ENCODE measurements at places on chromosomes 4 and X.

DNA sequence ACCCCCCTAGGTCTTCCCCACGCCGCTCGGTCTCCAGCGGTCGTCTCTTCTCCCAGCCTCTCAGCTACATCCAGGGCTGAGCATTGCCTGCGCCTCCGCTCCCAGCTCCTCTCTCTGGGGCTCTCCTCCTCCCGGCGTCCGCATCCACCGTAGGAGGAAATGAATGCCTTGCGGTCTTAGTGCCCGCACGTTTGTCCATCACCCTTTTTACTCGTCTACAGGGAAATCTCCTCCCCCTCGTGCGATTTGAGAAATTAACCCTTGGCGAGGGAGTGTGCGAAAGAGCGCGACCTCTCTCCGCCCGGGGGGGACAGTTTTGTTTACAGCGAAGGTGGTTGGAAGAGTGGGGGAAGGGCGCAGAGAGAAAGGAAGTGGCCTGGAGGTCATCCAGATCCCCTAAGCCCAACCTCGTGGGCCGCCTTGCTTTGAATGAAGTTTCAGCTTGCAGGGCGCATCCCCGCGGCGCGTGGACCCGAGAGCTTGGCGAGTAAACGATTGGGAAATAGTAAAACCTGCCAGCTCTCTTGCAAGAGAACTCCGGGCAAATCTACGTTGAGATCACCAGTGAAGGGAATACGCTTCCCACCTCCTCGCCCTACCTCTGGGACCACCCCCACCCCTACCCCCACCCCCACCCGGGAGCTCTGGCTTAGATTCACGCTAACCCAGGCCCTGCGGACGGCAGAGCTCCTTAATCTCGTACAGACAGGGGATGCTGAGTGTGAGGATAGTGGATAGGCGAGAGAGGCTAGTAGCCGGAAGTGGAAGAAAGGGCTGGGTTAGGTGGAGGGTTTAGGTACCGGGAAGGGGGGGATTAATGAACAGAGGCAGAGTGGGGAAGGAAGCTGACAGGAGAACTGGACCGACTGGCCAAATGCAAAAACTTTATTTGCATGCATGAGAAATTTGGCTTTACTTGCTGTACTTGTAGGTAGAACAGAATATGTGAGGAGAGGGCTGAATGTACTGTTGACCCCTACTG, at the start of gene ELOVL6:
ELOVL6 (minus strand) TSS at position 181 of the 982 bp plus-strand sequence. CDS start 280 bp downstream, outside the sequence.
- DNase-seq, result peak; percentile 78

DNA sequence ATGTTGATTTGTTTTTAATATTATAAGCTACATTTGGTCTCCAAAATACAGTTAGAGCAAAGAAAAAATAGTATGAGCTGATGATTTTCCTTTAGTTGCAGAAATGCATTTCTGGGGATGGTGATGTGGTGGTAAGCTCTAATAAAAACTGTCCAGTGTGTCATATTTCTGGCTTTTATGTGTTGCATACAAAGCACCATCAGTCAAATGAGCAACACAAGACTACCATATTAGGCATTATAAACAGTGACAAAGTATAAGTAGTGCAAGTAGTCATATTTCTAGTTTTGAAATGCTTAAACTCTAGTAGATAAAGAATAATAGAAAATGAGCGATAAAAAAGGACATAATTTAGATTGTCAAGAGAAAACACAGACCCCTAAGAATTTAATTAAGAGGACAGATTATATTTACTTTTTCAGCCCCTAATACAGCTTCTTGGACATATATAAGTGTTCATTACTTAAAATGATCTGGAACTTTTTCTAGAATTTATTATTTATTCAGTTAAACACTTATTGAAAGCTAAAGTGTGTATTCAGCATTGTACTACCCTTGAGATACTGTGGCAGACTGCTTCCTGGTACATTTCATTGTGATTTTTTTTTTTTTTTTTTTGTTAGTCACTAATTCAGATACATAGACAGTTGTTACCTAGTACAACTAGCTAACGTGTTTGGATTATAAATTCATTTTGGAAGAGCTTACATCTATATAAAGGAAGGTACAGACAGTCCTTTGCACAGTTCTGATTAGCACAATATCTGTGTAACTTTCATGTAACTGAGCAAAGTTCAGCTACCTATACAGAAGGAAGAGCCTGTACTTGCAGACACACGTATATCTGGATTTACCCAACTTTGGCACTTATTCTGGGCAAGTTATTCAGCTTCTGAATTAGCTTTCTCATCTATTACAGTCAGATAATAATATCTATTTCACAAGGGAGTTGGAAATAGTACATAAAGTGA, 22.3 kb downstream of the RAP1GDS1 start:
- no peak for DNase-seq

DNA sequence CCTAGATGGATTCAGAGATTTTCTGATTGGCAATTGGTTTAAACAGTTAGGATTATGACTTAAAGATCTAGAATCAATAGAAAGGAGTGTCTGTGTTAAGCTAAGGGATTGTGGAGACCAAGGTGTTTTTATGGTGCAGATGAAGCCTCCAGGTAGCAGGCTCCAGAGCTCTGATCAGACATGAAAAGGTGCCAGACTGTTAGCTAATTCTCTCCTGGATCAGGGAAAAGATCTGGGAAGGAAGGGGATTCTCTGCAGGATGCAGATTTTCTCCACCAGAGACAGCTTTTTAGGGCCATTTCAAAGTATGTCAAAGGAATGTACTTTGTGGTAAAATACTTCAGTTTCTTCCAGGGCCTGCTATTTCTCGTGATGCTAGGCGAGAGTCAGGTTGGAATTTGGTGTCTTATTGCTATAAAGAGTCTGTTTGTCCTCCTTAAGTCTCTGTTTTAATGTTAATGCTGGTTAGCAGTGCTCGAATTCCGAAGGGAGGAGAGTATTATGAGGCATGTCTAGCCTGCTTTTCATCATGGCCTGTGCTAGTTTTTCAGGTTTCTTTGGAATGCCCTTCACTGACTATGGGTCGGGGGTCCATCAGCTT, 12.0 kb upstream of the GPR78 start:
- no peak for DNase-seq

GRCh38 chr4:3660086-3660927, 105.9 kb upstream of the ADRA2C start:
- peak; percentile 43 for DNase-seq

DNA sequence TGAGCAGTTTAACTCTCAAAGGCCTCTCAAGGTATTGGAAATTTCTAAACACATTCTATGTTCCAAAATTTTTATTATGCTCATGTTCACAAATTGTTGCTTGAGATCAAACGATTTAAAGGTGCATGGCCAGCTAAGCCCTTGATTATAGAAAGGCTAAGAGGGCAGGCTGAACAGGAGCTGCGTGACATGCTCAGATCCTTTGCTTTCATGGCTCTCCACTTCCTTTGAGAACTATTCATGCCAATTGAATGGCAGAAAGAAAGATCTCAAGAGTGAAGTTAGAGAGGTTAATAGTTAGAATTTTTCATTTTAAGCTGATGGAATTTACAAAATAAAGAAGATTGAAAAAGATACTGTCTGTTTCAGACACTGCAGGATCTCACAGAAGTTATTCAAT, 594 bp downstream of the LRIT3 start:
- DNase-seq, result no peak

DNA sequence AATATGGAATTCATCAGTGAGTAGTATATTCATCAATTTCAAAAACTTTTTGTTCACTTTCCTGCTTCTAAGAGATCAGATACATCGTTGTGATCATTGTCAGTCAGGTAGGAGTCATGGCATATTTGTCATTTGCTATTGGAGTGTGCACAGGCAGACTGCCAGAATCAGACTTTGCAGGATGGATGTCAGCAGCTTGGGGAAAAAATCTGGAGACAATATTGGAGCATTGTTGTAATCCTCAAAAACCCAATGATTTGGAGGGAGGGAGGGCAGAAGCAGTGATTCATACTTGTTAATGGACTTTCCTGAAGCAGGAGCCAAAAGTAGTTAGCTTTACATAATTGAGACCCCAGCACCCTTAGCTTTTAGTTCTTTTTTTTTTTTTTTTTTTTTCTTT, 59.6 kb upstream of the DRP2 start:
- no peak for DNase-seq

DNA sequence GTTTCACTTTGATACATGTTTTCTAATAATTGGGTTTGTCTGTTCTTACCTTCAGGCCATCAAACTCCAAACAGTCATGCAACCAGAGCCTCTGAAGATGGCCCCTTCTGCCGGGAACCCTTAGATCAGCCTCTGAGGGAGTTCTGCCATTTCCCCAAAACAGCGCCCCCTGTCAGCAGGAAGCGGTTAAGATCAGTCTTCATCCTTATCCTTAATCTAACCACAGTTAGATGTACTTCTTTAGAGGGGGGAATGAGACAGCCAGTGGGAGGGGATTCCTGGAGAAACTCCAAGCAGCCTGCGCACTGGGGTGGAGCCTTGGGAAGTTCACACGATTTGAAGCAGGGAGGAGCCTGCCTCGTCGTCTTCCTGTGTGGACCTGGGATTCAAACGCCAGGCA, 185.4 kb downstream of the INPP4B start:
- no peak for DNase-seq

- DNase-seq, result no peak
Measured at GRCh38 chrX:134694333-134695322, 36.4 kb upstream of the PLAC1 start.

DNA sequence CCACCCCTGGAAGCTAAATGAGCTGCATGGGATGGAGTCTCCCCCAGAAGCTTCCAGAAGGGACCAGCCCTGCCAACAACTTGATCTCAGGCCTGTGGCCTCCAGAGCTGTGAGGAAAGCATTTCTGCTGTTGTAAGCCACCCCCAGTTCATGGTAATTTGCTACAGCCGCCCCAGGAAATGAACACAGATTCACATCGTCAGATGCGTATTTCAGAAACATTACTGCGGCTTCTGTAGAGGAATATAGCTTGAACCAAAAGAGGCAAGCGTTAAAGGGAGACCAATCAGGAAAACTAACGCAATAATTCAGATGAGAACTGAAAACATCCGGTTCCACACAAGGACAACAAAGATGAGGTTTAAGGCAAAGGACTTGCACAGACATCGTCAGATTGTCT, 128.4 kb upstream of the TBL1X start:
- no peak for DNase-seq

GRCh38 chr4:574346-575161, 1.5 kb downstream of the TMEM271 start:
- no peak for DNase-seq

- DNase-seq, result no peak
Measured at GRCh38 chr4:5211282-5211839, 160.1 kb downstream of the STK32B start.

- no peak for DNase-seq
Measured at GRCh38 chrX:151973060-151973661, 1.3 kb downstream of the GABRE start.

DNA sequence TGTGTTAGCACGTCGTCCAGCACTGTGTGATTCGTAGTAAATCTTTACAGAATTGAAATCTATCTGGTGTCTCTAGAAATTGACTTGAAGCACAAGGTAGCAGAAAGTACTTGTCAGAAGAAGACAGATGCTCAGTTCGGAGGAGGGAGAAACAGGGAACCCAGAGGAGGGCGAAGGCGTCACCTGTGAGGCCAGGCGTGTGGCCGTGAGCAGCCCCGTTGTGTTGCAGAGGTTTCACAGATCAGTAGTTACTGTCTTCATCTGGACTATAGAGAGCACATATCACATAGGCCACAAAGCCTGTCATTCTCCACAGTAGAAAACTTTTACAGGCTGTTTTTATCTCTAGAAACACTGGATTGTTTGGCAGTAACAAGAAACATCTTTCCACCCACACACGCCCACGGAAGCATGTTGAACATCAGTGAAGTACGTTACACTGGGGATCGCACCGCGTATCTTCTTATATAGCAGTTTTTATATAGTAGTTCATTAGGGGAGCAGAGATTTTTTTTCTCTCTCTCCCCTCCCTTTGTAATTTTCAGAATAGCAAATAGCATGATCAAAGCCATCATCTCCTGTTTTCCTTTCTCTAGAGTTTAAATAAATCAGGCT, 48.1 kb upstream of the TLR3 start:
- no peak for DNase-seq

DNA sequence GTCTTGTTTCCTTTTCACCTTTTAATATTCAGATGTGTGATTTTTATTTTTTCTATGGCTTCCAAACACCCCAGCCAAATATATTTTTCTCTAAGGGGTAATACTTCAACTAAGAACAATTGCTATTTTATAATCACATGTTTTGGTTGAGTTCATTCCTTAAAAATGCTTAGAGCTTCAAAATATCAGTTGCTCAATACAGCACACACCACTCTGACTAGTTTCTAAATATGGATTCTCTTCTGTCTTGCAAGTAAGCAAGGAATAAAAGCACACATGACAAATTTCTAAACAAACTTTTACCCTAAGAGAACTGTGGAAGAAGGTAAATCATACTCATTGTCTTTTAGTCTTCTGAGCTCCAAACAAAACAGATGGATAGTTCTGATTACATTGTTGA, 27.2 kb downstream of the ANTXR2 start:
- DNase-seq, result no peak

DNA sequence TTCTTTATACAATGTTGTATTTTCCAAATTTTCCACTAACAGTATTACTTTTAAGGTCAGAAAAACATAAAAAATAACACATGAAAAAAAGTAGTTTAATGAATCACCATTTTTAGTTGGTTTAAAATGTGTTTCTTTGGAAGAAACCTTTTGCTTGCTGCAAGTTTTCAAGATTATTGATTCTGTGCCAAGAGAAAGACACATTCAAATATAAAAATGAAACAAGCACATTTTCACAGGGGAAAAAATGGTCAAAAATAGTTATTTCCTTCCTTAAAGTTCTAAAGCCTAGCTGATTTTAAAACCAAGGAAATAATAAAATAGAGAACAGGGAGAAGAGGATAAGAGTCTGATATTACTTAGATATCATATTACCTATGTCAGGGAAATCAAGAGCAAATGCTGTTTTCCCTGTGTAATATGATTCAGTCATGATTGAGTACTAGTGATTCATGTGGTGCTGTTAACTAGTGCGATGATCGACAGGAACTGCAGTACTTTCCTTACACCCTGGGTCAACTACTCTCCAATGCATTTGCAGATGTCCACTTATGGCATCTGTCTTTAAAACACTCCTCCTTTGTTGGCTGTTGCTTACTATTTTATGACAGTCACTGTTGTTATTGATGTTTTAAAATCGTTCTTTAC, 103.8 kb downstream of the CAMK2D start:
- DNase-seq, result no peak

GRCh38 chr4:153156263-153156662, 48.0 kb upstream of the TRIM2 start:
- DNase-seq, result peak; percentile 28

DNA sequence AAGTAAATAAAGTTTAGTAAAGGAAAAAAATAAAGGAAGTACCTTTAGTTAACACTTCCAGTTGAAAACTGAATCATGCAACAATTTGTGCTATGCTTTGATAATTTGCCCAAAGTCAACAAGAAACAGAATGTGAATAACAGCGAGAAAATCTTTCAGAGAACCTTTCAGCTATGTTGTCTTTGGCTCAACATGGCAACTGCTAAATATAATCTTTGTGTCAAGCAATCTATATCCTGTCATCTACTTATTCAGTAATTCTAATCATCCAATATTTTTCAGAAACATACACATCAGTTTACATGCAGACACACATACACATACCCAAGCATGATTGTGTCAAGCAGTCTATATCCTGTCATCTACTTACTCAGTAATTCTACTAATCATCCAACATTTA, 136.0 kb upstream of the PABPC4L start:
- no peak for DNase-seq

Measured in nephron progenitor cell (in vitro differentiated cells).